Activated T-cell treated with anti-CD3 and anti-CD28 coated beads for 4 hours (primary cell): ENCODE measurements at places on chromosomes 11 and 22.

- DNase-seq = no peak
Observed at GRCh38 chr22:38317995-38318715, 922 bp upstream of the CSNK1E start.

- DNase-seq = no peak
Observed at GRCh38 chr22:27212617-27213177, 555.3 kb downstream of the MIAT start.

- DNase-seq = no peak
Observed at GRCh38 chr11:102683277-102683676, 22.3 kb downstream of the MMP27 start.

- DNase-seq = no peak
Observed at GRCh38 chr22:38554281-38554680, 15.7 kb downstream of the DMC1 start.

- DNase-seq = no peak
Observed at GRCh38 chr11:74731301-74732094, at the start of gene CHRDL2. Gene CHRDL2, minus strand, starts transcription at chr11:74731426. Its CDS starts 538 bp downstream, at chr11:74730888.

GRCh38 chr11:66064571-66064970, 5.5 kb upstream of the PACS1 start:
- no peak for DNase-seq

GRCh38 chr11:2778630-2779498, 79.1 kb upstream of the KCNQ1OT1 start:
- DNase-seq = no peak

GRCh38 chr11:134267461-134267860, 8.7 kb upstream of the GLB1L3 start:
- DNase-seq = no peak

DNA sequence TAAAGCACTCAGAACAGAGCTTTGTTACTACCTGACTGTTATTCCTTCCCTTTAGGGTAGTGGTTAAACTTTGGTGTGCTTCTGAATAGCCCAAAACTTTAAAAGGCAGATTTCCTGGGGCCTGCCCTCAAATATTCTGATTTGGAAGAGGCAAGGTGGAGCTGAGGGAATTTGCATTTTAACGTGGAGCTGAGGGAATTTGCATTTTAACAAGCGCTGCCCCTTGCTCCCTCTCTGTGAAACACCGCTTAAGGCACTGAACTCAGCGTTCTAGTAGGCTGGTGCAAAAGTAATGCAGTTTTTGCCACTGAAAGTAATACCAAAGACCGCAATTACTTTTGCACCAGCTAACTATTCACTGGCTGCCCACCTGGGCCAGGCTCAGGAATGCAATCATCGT, 35.0 kb downstream of the TPST2 start:
- no peak for DNase-seq

DNA sequence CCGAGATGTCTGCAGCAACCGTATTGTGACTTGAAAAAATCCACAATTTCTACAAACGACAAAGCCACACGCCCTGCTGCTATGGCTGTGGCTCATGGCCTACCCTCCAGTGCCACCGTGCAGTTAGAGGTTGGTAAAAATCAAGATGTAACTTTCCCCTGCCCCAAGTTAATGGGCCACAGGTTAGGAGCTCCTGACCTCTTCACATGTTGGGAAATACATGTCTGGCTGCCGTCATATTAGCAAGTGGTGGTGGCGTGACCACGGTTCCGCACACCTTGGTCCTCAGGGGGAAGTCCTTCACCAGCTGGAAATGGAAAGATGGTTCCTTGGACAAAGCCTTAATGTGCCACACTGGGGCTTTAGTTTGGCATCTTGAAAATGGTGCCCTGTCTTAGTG, 27.4 kb upstream of the CCND1 start:
- DNase-seq = no peak

- no peak for DNase-seq
Observed at GRCh38 chr11:78514922-78515502, 59.7 kb downstream of the NARS2 start.

GRCh38 chr11:106306942-106307341, 229.5 kb downstream of the AASDHPPT start:
- DNase-seq = no peak

GRCh38 chr11:473962-474785, 24.1 kb downstream of the PTDSS2 start:
- no peak for DNase-seq

DNA sequence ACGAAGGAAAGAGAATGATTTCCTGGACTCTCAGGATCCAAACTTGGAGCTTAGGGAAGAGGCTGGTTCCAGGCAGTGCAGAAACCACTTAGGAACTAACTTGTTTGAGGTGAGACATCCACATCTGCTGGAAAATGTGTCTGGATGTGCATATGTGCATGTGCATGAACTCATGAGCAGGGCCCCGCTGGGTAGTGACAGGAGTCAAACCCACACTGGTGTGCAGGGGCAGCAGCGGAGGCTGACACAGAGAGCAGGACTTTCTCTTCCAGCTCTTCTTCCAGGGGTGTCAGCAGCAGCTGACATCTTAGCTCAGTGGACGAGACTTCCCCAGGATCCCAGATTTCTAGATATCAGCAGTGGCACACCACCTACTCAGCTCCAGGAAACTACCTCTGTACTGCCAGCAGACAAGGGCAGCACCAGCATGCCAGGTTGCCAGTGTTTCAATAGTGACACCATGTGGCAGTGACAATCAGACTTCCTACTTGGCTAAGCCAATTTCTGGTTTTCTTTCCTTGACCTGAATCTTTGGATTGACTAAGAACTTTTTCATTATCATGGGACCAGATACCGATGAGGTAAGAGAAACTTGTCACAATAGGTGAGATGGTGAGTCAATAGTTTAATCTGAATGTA, 227.5 kb upstream of the ZC3H12C start:
- DNase-seq = no peak

DNA sequence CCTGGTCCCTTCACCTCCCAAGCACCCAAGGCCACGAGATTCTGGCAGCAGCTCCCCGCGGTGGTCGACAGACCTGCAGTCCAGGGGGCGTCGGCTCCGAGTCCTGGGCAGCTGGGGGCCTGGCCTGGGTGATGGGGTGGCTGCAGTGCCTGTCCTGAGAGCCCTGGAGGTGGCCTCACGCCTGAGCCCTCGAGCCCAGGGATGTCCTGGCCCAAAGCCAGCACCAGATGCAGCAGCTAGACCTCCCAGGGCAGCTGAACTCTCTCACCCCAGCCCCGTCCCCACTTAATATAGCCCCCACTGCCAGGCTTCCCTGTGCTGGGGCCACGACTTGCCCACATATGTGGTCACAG, 6.6 kb downstream of the LMNTD2 start:
- DNase-seq = no peak
